ENCODE measurements at places on chromosomes 3 and 15. TPM values are rescaled to one million over a fixed set of nuclear protein-coding genes. Genes with fewer than 3 reads are reported as not detected.

GRCh38 chr3:62732183-62732904 lies 142.9 kb downstream of the CADPS start:
- DNase-seq: no peak
- peaks cover 4% of the 10 kb centered on the region for H3K4me1 ChIP-seq
- no peak overlapping the region for H3K27ac ChIP-seq
- H3K4me3 ChIP-seq: no peak overlapping the region

GRCh38 chr15:84402856-84403608 lies 167.5 kb downstream of the GOLGA6L4 start:
- no peaks in the 10 kb centered on the region for H3K4me1 ChIP-seq
- peak; percentile 67 for DNase-seq
- H3K4me3 ChIP-seq: no peak overlapping the region
- H3K36me3 ChIP-seq: no peaks in the 10 kb centered on the region

- DNase-seq: no peak
- peak overlapping the region; percentile 76 for H3K27ac ChIP-seq
- no peaks in the 10 kb centered on the region for H3K36me3 ChIP-seq
- peaks cover 4% of the 10 kb centered on the region for H3K4me1 ChIP-seq
- H3K27me3 ChIP-seq: peaks cover 48% of the 10 kb centered on the region
- H3K4me3 ChIP-seq: peak overlapping the region; percentile 96
These were observed 1.1 kb downstream of the SLCO2A1 start for GRCh38 chr3:134028486-134029255.

DNA sequence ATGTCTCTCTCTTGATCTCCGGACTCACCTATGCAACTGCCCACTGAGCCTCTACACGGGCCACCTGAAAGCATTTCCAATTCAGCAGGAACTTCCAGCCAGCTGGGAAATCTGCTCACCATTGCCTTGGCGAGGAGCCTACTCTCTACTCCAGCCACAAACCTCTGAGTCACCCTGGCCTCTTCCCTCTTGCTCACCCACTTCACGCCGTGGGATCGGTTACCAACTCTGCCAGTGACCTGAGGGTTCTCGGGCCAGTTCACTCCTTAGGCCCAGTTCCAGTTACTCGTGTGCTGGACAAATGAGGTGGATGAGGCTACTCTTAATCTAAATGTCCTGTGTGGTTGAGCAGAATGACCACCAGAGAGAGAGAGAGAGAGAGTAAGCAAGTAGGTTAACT lies 70.1 kb downstream of the CEMIP start:
- H3K4me1 ChIP-seq: no peaks in the 10 kb centered on the region
- H3K36me3 ChIP-seq: peaks cover 5% of the 10 kb centered on the region
- no peak for DNase-seq
- H3K4me3 ChIP-seq: no peak overlapping the region

SAMD7 gene
- total RNA-seq: not detected

CHRNA5 gene
- 11.5 TPM for total RNA-seq

Measured in type B pancreatic cell (in vitro differentiated cells).